ENCODE measurements at places on chromosomes 6 and 20. TPM values are rescaled to one million over a fixed set of nuclear protein-coding genes. Genes with fewer than 3 reads are reported as not detected.

- no peak for DNase-seq
Observed at GRCh38 chr6:157961832-157962575, 19.7 kb upstream of the SYNJ2 start.

DNA sequence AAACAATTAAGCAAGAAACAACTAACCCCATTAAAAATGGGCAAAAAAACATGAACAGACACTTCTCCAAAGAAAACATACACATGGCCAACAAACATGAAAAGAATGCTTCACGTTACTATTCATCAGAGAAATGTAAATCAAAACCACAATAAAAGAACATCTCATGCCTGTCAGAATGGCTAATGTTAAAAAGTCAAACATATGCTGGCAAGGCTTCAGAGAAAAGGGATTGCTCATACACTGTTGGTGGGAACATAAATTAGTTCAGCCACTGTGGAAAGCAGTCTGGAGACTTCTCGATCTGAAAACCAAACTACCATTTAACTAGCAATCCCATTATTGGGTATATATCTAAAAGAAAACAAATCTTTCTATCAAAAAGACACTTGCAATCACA lies 217.5 kb downstream of the TINAG start:
- DNase-seq, result no peak

DNA sequence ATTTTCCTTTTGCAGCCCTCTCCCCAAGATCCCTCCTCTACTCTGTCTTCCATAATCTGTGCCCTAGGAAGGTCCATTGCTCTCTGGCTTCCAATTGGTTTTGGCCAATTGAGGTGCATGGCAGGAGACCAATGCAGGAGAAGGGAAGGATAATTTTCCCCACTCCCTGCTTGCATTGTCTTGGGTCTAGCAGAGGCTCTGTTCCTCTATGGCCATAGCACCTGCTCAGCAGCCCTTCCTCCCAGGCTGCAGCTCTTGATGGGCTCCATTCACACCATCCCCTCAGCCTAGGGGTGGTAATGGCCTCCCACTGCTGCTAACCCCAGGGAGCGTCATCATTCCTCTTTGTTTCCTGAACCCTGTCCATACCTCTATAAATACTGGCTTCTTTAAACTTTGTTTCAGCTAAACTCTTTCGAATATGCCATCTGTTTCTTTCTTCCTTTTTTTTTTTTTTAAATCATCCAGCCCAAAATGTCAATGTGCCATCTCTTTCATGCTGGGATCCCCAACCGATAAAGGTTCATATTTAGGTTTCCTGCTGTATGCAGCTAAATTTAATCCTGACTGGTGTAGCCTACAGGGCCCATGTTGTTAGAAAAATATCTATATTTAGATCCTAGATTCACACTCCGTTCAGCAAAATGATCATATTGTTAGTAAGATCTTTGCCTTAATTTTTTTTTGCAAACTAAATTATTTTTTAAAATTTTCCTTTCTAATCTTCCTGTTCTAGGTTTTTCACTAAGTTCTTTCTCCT lies 63.8 kb downstream of the HECA start:
- no peak for DNase-seq

DNA sequence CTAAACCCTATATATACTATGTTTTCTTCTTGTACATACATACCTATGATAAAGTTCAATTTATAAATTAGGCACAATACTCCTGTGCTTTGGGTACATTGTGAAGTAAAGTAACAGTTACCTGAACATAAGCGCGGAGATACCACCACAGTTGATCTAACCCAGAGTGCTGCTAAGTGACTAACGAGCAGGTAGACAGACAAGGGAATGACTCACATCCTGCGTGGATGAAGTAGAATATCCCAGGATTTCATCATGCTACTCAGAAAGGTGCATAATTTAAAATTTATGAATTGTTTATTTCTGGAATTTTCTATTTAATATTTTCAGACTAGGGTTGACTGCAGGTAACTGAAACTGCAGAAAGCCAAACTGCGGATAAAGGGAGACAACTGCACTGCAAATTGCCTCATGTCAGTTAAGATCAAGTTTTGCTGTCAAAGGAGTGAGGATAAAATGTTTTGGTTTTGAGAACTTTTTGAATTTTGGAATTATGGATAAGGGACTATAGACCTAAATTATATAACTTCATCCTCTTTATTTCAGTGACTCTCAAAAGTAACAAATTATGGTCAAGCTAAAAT lies 14.4 kb downstream of the MKKS start:
- DNase-seq, result no peak

DNA sequence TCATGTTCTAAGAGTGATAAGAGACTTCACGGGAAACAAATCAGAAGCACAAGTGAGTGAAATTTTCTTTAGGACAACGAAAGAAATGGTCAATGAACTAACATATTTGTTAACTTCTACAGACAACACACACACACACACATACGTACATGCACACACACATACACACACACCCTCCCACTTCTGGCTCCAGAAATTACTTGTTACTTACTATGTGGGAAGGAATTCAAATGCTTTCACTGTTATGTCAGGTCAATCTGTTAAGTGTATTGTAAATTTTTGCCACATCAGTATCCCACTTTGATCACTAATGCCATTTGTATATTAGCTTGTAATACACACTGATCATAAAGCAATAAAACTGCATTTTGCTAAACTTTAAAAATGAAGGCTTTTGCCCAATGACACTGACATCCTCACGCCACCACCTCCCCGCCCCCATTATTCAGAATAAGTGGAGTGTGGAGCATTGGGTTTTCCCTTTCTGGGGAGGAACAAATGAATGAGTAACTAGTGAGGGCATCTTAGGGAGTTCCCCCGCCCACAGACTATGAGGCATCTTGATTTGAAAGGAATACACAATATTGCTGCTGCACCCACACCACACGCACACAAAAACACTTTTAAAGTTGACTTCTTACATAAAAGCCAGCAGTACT lies 76.2 kb downstream of the ATXN1 start:
- DNase-seq, result no peak

DNA sequence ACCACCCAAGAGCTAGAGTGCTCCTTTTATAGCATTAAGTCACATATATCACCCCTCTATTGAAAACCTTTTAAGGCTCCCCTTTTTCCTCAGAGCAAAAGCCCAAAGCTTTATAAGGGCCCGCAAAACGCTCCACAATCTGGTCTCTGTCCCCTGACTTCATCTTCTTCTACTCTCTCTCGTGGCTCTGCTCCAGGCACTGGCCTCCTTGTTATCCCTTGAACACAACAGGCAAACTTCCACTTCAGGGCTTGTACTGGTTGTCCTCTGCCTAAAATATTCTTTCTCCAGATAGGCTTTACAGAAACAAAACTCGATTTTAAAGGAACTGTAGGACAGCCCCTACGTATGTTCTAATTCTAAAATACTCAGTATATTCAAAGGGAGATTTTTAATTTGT lies 44.0 kb upstream of the SPDEF start:
- DNase-seq, result no peak

Gene GCM1
- not detected for total RNA-seq

All from type B pancreatic cell (in vitro differentiated cells).